Right ventricle myocardium inferior (tissue), 1 donor: ENCODE measurements at places on chromosomes 7 and 10. TPM values are rescaled to one million over a fixed set of nuclear protein-coding genes. Genes with fewer than 3 reads are reported as not detected.

DNA sequence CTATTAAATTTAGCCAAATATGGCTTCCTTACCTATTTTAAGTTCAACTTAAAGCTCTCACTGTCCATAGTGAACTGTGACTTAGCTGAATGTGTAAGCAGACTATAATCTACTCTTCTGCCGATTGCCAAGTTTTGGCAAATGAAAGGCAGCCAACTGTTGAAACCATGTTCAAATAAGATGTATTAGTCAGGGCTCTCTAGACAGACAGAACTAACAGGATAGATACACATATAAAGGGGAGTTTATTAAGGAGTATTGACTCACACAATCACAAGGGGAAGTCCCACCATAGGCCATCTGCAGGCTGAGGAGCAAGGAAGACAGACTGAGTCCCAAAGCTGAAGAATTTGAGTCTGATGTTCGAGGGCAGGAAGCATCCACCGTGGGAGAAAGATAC lies 837.7 kb upstream of the AUTS2 start:
- DNase-seq = no peak

Gene SLC13A1
- not detected for total RNA-seq

GRCh38 chr10:51748959-51749358 lies 49.6 kb upstream of the CSTF2T start:
- no peak for DNase-seq

Gene FAM204A
- 48.5 TPM for total RNA-seq

Gene ATP6V0A4
- total RNA-seq = not detected

Gene SPDYE5
- total RNA-seq = not detected

DNA sequence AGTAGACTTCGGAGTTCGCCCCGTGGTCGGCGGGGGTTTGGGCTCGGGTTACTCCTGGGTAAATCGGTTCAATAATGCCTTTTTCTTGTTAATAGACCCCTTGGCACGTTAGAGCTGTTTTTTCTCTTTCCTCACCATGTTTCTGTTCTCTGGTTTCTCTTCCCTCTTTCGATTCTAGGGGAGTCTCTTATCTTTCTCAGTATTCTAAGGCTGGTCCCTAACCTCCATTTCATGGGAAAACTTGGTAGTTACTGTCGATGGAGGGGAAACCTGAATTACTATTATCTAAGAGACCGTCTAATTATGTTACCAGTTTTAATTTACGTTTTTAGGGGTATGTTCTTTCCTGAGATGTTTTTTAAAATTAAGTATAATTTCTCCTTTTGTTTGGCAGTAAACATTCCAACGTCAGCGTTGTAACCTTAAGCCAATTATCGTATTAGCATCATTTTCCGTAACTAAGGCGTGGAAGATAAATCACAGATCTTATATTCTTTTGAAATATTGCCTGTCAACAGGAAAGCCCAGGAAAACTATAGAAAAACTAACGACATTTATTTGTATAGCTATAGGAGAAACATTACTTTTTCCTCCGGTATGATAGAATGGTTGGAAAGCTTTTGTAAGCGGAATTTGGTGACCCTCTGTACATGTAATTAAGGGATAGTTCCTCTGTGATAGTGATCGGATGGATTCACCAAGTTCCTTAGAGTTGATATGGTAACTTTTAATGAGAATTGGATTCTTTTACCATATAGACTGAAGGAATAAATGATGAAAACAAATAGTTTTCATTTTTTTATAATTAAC lies 847 bp downstream of the BTAF1 start:
- no peak for DNase-seq

DNA sequence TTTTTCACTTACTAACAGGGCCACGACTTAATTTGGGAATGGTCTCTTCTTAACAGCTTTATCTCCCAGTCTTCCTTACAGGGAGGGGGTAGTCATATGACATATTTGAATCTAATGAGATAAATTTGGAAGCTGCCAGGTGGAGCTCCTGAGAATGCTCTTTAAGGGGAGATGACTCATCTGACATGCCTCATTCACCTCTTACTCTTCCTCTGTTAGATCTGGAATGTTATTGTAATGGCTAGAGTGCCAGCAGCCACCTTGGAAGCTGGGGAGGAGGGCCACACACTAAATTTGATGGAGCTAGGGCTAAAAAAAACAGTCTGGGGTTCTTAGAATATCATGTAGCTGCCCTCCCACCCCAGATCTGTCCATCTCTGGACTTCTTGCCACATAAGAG lies 22.7 kb downstream of the HECW1 start:
- DNase-seq = no peak

DNA sequence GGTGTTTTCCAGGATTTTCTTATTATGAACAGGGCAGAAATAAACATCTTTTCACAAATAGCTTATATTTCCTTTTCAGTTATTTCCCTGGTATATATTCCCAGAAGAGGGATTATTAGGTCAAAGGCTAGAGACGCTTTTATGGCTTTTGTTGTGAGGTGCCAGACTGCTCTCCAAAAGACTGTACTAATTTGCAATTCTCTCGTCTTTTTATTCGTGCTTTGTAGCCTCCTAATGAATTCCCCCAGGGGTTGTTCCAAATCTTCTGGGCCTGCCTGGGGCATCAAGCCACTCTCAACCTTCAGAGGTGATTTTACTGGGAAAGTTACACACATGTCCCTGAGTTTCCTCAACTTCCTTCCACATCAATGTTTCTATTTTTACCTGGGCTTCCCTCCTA lies 34.0 kb upstream of the R3HCC1L start:
- DNase-seq = no peak

- no peak for DNase-seq
These were observed 209.3 kb upstream of the PLXDC2 start for GRCh38 chr10:19606968-19607367.

DNA sequence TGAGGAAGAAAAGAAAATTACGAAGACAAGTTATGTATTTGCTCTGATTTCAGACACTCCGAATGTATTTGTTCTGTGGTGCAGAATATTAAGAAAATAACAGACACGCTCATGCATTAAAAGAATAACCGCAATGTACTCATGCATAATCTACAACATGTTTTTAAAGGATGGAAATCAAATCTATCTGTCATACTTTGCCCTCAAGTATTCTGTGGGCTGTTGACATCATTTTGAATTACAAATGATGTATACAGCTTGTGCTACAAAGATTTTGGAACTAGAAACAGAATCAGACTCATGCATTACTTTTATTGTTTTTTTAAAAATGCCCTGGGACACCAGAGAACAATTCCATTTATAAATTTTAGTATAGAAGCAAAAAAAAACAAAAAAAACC lies 69.9 kb downstream of the APBB1IP start:
- no peak for DNase-seq

DNA sequence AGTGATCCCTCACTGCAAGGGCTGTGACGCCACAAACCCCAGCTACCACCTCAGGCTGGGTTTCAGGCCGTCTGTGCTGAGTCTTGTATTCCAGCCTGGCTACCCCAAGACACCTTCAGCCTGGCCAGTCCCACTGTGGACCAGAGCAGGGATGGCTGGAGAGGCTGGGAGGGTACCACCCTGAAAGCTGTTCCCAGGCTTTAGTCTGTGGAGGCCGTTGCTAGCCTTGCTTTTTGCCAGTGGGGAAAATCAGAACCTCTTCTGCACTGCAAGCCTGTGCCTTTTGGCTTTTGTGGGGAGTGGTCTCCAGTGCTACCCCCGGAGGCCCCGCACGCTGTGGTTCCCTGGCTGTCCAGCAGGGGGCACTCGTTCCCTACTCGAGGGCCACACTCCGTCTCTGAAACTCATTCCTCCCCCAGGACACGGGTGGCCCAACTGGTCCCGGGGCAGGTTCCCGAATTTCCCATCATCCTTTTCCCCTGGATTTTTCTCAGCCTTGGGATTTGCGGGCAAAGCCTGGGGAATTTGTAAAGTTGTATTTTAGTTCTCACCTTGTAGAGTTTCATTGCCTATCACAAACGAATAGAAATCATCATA lies 128.4 kb upstream of the BTBD16 start:
- no peak for DNase-seq

DNA sequence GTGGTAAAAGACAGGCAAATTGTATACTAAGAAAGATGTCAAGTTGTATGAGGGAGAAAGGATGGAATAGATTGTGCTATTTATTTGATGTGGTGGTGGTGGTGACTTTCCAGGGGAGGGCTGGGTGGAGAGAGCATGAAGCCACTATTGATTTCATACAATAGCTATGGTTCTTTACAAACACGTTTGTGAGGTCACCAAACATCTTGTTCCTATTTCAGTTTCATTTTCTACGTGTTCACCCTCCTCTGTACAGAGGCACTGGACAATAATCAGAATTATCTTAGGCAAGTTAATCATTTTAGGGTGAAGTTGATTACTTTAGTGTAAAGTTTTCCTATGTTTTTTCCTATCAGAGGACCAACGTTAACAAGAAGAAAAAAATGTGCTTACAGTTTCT lies 10.3 kb upstream of the CNTNAP2 start:
- DNase-seq = no peak

GRCh38 chr7:100677308-100678267 lies 4.0 kb downstream of the GNB2 start:
- no peak for DNase-seq
